Hematopoietic multipotent progenitor cell treated with erythropoietin and hydrocortisone succinate and interleukin-3 and kit ligand, for 8 days (in vitro differentiated cells): ENCODE measurements at places on chromosomes 5 and 9.

GRCh38 chr9:101495810-101496209, 37.8 kb upstream of the RNF20 start:
- no peak for DNase-seq

DNA sequence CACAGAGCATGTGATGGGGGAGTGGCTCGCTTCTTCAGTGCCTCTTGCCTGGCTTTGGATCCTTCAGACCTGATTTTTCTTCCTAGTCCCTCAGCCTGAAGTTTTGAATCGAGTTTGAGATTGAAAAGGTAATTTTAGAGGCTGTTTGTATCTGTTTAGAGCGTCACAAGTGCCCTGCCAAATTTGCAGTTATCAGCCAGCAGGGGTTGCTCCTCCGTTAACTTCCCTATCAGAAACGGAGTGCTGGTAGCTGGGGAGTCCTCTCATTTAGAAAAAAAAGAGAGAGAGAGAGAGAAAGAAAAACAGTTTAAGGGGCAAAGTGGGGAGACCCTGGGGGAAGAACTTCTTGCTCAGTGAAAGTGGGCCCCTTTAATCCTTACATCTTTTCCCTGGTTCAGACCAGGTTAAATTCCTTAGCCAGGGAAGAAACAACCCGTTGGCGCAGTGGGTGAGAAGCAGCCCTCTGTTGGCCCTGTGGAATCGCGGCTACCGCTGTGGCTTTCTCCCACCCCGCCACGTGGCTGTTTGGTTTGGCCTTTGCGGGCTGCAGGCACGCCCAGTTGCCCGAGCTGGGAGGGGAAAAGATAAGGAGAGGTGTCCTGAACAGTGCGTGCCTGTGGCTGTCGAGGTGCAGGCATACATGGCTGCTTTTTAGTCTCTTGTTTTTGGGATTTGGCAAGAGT, 576.7 kb upstream of the ACO1 start:
- DNase-seq: no peak

- peak; percentile 77 for DNase-seq
These were observed 4.9 kb upstream of the C7 start for GRCh38 chr5:40904205-40904993.

DNA sequence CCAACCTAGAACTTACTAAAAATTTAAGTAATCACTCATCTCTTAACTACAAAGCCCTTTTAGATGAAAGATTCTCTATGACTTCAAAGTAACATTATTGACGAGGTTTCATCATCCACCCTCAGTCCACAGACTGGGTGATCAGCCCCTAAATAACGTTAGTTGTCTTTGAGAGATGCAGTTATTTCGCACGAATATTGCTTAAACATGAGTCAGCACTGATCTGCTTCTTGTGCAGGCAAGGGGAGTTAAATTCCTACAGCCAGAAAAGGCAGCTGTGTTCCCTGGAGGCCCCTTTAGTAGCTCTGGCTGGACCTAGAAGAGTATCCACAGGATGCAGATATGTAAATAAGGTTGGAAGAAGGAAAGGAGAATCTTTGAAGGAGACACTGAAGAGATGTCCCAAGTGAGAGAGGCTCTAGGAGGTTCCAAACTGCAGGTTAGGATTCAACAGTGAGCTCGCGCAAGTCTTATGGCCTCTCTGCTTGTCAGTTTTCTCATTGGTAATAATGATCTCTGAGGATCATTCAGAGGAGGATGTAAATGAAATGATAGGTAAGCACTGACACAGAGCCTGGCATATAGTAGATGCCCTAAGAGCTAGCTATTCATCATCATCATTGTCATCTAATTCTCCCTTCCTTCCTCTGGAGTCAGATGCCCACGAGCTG, 122.2 kb upstream of the MAN2A1 start:
- no peak for DNase-seq

DNA sequence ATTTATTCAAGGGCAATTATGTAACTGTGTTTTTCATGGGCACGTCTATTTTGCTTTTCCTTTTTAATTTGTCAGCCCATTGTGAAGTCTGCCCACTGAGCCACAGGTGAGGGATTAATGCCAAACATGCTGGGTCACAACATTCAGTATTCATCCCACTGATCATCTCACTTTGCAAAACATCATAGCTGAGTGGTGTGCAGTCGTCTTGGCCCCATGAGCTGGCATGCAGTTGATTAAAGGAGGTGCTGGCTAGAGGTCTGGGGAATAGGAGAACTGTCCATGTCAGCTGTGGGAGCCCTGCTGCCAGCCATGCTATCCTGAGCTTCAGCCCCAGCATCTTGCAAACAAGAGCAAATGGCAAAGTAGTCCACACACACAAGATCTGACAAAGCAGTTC, 11.7 kb upstream of the ESM1 start:
- no peak for DNase-seq

DNA sequence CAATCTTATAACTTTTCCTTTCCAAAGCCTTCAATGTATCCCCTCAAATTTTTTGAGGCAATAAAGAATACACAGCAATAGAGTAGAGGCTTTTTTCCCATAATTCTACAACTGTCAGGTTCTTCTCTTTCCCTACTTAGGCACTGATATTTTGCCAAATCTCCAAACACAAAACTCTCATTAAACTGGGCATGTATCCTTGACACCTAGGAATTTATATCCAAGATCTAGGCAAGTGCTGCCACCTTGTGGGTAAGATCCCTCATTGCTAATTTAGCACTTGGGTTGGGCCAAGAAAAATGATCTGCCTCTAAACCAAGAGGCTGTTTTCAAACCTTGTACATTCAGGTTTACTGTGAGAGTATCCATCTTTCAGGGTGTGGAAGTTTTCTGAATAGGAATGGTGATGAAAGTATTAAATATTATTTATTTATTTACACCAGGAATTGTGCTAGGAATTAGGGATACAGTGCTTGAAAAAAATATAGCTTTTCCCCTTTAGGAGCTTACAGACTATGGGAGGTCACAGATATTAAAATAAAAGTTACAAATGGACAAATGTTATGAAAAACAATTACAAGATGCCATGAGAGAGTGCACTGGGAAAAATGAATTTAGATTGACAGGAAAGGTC, 17.6 kb downstream of the TSTD2 start:
- peak; percentile 76 for DNase-seq

DNA sequence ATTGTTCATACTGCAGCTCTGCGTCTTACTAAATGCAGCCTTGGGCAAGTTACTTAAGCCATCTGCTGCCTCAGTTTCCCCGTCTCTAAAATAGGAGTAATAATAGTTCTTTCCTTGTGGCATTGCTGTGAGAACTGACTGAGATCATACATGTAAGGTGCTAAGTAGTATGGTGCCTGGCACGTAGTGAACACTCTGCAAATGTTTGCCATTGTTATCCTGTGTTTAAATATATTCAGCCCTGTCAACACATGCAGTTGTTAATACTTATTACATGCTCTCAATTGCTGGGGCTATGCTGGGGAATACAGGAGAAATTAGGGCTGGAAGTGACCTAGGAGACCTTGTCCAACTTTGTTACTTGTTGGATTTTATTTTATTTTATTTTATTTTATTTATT, 105.2 kb upstream of the RAI14 start:
- DNase-seq: no peak

DNA sequence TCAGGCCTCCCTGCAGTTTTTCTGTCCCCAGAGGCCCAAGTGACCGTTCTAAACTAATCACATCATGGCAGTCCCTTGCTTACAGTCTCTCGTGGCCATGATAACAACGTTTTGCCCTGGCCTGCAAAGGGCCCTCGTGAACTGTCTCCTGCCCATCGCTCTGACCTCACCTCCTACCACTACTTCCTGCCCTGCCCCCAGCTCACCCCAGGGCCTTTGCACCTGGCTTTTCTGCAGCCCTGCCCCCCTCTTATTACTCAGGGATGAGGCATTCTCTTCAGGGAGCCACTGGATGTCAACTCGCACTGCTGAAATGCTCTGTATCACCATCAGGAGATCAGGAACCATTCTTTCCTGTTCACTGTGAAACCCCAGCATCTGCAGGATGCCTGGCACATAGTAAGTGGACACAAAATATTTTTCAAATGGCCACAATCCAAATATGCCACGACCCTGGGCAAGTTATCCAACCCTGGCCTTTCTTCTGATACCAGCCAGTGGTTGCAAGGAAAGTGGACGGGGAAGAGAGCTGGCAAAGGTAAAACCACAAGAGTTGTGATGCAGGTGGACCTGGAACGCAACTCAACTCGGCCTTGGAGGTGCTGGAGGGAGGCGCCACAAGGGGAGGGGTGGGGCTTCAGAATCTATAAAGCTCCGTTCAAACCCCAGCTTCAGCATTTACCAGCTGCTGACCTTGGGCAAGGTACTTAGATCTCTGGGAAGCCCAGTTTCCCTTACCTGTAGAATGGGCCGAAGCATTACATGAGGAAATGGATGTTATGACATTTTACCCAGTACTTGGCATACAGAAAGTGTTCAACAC, 1.7 kb downstream of the SNCB start:
- no peak for DNase-seq

- DNase-seq: no peak
These were observed 160.9 kb downstream of the GIN1 start for GRCh38 chr5:102959055-102959454.

- DNase-seq: peak; percentile 31
These were observed 103.6 kb upstream of the SSBP2 start for GRCh38 chr5:81854485-81854884.
